Bone marrow (tissue), 2 donors: ENCODE measurements at places on chromosomes 2 and 18.
A peak's percentile ranks its signal among the peaks of the same experiment; 100 is the strongest.

GRCh38 chr2:196149948-196150347 lies 21.4 kb downstream of the STK17B start:
- no peak for DNase-seq

DNA sequence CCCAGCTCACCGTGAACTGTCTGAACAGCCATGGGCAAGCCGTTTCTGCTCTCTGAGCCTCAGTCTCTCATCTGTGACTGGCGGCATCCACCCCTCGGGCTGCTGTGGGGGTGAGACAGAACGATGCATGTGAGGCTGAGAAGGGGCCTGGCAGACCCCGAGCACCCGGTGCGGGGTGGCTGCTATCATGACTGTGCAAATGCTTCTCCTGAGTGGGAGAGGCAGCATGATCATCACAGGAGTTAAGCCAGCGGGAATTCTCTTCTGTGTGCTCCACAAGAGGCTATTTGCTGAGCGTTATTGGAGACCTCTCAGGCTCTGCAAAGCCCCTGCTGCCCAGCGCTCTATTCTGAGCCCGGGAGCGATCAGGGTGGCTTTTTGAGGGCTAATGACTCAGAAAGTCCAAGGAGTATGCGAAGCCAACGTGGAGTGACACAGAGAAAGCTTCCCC lies 45.8 kb upstream of the ID2 start:
- no peak for DNase-seq

DNA sequence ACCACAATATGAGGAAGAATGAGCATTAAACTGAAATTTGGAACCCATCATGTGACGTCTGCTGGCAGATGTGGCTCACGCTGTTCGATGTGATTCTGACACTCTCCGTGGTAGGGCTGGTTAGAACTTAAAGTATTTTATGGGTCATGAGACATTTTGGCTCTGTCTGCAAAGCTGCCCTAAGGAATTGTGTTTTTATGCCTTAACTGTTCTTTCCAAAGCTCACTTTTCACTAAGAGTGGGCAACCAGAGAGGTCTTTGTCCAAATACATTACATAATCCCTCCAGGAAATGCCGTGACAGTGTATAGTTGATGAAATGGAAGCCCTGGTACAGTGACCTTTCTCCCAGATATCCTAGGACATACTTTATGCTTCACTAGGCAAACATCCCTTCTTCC lies 119.1 kb downstream of the AQP4 start:
- DNase-seq: no peak

DNA sequence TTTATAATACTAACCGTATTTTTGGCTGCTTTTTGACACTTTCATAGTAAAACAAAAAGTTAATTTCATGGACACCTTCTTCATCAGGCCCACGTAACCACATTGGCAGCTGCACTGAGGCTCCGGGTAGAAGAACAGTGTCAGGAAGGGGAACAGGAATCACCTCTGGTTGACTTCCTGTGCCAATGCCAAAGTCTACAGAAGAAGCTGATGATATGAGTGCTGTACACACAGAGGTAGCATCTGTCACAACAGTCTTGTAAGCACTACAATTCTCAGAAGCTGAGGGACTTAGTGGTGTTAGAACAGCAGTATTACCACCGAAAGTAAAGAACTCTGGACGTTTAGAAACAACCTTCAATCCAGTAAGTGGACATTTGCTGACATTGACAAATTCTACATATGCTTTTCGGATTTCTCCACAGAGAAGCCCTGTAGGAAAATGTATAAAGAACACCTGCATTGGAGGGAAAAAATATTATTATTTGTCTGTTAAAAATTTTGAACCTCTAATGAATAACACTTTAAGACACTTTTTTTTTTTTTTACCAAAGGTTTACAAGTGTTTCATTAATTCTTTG lies 85.3 kb downstream of the TRAPPC8 start:
- DNase-seq: peak; percentile 42

DNA sequence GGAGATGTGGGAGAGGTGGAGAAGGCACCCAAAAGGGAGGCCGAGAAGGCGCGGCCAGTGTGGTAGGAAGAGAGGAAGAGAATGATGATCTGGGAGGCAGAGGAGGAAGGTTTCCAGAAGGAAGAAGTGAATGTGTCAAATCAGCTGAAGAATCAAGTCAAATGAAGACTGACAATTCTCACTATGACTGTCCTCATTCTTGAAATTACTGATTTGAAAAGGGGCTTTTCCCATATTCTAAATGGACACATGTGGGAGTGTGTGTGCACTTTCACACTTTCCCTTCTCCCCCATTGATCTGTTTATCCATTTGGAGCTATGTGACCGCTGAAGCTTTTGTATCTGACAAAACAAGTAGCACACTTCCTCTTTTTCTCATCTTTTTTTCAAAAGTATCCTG lies 6.1 kb downstream of the AFF3 start:
- no peak for DNase-seq

- no peak for DNase-seq
Observed at GRCh38 chr18:45993438-45993837, 26.3 kb upstream of the EPG5 start.

DNA sequence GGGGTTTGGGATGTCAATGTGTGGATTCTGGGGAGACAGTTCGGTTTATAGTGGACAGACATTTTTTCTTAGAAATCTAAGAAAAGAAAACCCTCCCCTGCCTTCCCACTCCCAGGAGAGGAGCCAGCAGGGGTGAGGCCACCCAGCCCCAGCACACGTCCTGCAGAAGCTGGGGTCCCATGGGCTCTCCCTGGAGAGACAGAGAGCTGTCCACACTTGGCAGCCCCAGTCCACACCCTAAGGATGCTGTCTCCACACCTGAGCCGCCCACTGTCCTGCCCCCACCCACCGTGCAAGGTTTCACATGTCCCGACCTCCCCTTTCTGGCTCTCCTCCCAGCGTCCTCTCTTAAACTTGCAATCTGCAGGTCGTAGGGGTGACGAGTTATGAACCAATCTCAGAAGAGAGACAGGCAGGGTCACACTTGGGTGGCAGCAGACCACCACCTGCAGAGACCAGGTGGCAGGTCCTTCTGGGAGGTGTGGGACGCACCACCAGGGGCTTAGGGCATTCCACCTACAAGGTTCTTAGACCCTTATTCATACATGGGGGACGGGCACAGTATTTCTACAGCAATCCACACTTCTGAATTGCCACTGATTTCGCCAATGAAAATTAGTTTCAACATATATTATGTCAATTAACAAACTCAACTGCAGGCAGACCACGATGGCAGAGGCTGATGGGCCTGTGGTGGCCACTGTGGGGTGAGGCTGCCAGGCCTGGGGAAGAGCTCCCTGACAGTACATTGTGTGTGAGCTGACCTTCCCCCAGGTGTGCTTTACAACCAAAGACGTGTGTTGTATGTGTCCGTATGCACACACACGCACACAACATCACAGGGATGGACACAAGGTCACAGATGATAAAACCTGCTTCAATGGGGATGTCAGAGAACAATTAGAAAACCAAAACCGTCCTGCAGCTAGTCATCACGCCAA lies 158.5 kb downstream of the TPO start:
- DNase-seq: no peak

DNA sequence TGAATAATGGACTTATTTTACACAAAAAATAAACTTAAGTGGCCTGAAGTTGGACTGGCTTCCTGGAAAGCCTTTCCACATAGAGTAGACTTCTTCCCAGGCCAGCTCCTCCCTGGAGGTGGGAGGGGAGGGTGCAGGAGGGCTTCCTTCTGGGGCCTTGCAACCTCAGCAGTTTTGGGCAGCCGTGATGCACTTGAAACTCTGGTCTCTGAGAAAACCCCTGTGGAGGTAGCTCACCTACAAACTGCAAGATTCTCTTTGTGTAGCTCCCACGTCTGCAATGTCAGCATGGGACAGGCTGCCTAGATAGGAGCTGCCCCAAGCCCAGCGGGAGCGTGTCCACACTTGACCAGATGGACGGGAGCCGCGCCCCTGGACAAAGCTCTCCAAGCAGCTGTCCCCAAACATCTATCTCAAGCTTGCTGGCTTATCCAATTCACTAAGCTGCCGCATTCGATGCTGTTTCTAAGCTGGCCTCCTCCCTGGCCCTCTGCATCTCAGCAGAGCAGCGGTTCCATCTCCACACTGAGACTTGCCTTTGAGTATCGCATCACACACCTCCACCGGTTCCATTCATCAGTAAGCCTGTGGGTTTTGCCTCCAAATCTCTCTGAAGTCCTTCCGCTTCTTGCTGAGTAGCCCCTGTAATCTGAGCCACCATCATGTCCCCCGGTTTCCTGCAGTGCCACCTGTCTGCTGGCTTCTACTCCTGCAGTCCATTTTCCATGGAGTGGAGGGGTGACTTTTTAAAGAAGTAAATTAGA lies 1.6 kb upstream of the LPIN1 start:
- no peak for DNase-seq

- DNase-seq: no peak
Observed at GRCh38 chr2:98910349-98911125, 25.5 kb downstream of the CRACDL start.

GRCh38 chr2:48474574-48475298 lies 55.2 kb upstream of the STON1 start:
- DNase-seq: no peak

GRCh38 chr2:80786584-80786983 lies 482.0 kb upstream of the LRRTM1 start:
- DNase-seq: no peak

- no peak for DNase-seq
Observed at GRCh38 chr2:120486946-120487345, 141.0 kb downstream of the INHBB start.

GRCh38 chr2:237355701-237356100 lies 58.3 kb downstream of the COL6A3 start:
- DNase-seq: no peak

GRCh38 chr2:25367296-25367695 lies 25.6 kb upstream of the DNMT3A start:
- no peak for DNase-seq

- no peak for DNase-seq
Observed at GRCh38 chr2:226728996-226729395, 70.6 kb downstream of the IRS1 start.

- DNase-seq: no peak
Observed at GRCh38 chr2:127055786-127056076, 51.2 kb downstream of the BIN1 start.

- DNase-seq: no peak
Observed at GRCh38 chr2:227325839-227326195, 766 bp downstream of the MFF start.
